ENCODE measurements at places on chromosomes 3 and 15. TPM values are rescaled to one million over a fixed set of nuclear protein-coding genes. Genes with fewer than 3 reads are reported as not detected.

DNA sequence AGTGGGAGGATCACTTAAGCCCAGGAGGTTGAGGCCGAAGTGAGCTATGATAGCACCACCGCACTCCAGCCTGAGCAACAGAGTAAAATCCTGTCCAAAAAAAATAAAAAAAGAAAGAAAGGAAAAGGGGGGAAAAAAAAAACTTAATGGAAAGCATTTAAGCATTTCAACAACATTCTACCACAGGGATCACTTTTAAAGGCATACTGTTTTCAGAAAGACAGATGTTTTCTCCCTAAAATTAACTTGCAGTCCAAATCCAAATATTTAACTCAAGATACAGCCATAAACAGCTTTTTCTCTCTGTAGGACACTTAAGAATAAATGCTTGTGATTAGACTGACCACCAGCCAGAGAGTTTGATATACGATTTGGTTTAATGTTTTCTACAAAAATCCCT, 141.0 kb downstream of the MAGI1 start:
- no peak for DNase-seq

- no peak for DNase-seq
These were observed 14.2 kb downstream of the ZNF280D start for GRCh38 chr15:56719021-56719612.

PPARG gene
- 17.1 TPM for total RNA-seq

GRCh38 chr15:84143753-84144314, 91.7 kb upstream of the GOLGA6L4 start:
- DNase-seq, result no peak

GRCh38 chr3:153287017-153287416, 125.0 kb downstream of the RAP2B start:
- no peak for DNase-seq

DNA sequence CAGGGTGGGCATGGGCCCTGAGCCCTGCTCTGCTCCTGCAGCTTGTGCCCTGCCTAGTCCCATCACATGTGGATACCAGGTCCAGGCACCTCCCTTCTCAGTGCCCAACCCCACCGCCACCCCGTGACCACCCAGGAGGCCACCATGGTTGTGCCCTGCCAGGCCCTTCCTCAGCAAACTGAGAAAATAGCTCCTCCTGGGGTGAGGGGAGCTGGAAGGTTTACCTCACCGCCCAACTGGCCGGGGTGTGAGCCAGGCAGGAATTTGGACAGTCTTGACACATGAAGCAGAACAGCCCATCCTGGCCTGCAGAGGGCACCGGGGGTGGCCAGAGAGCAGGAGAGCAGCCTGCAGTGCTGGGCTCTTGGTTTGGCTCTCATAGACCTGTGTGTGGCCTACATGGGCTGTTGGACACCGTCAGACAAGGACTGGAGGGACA, 11.4 kb upstream of the C3orf22 start:
- DNase-seq, result no peak

WDR72 gene
- 26.6 TPM for total RNA-seq

KBTBD13 gene
- total RNA-seq, result not detected

GRAMD1C gene
- total RNA-seq, result 2.4 TPM

DNA sequence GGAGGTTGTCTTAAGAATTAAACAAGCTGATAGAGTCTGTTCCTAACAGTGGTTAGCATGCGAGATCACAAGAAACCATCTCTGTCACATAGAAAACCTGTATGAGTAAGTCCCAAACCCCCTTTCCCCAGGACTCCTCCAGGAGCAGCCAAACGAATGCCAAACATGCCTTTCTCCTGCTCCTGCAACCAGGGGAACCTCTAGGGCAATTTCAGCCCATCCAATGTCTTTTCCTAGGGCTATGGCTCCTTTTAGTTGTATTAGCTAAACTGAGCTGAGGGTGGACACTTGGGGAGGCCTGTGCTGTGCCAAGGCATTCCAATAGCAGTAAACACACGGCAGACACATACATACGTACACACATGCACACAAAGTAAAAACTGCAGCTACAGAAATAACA, 36.5 kb upstream of the TIMP4 start:
- DNase-seq, result no peak

GRCh38 chr3:141556034-141556433, 69.2 kb downstream of the RASA2 start:
- DNase-seq, result no peak

IL17RC gene
- 13.4 TPM for total RNA-seq

SAXO2 gene
- total RNA-seq, result 6.0 TPM

FAM240A gene
- total RNA-seq, result not detected

DNA sequence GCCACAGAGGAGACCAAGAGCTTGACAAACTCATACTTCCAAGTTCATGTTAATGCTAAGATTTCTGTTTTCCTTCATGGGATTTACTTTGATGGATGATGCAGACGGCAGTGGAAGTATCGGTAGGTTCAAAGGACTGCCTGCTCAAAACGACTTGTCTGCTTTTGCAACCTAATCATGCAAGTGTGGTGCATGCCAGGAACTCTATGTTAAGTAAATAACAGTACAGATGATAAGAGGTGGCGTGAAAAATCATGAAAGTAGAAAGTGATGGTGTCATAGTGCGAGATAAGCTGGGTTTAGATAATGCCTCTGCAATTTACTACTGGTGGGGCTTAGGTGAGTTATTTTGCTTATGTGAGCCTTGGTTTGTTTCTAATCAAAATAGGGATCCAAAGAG, 14.7 kb upstream of the LMCD1 start:
- DNase-seq, result no peak

GRCh38 chr3:173258697-173259096, 117.7 kb upstream of the SPATA16 start:
- no peak for DNase-seq

GRCh38 chr3:35971686-35972085, 332.4 kb downstream of the ARPP21 start:
- no peak for DNase-seq
